Fibroblast of the aortic adventitia (primary cell): ENCODE measurements at places on chromosomes 1 and 21.

- DNase-seq, result peak; percentile 92
These were observed 51.7 kb downstream of the SLC16A1 start for GRCh38 chr1:112904071-112904830.

DNA sequence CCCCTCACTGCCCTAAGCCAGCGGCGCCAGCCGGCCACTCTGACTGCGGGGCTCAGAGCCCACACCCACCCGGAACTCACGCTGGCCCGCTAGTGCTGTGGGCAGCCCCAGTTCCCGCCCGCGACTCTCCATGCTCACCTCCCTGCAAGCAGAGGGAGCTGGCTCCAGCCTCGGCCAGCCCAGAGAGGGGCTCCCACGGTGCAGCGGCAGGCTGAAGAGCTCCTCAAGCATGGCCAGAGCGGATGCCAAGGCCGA is 41.5 kb downstream of the SLC2A1 start:
- DNase-seq, result no peak

GRCh38 chr1:40955266-40955665 is 24.2 kb upstream of the CTPS1 start:
- DNase-seq, result no peak

- DNase-seq, result peak; percentile 49
These were observed 79.9 kb downstream of the MORN1 start for GRCh38 chr1:2311184-2312032.

DNA sequence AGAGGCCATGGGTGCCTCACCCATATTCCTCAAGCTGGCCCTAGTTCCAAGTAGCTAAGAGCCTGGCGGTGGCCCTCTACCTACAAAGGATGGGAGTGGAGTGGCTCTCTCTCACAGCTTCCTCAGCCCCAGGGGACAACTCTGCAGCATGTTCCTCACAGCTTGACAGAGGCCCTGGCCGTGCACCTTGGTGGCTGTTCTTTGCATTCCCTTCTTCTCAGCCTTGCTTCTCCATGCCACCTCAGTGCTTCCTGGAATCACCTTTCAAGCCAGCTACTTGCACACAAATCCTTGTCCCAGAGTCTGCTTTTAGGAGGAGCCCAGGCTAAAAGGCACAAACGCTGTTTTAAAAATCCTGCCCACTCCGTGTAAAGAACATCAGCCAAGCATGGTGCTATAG is 69.0 kb upstream of the DIRAS3 start:
- DNase-seq, result no peak

DNA sequence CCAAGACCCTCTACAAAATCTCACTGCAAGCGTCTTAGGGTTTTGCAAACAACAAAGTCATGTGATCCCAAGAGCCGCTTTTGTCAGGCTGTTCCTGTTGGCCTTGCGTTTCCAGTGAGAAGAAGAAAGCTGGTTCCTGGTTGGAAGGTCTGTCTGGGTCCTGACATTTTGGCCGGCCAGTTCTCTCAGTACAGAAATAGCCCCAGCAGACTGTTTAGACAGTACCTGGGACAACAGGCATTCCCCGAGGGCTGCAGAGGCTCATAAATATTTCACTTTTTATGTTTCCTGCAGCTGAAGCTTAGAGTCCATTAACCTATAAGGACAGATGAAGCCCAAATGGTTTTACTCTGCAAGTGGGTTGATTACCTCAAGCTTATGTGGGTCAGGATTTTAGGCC is 8.6 kb downstream of the GPR137B start:
- DNase-seq, result no peak
